ENCODE measurements at places on chromosomes 12 and 14.
A peak's percentile ranks its signal among the peaks of the same experiment; 100 is the strongest.

GRCh38 chr12:89382328-89382727 is 30.0 kb upstream of the DUSP6 start:
- DNase-seq: no peak

- no peak for DNase-seq
Measured at GRCh38 chr12:123122626-123123025, 28.3 kb downstream of the PITPNM2 start.

GRCh38 chr14:76946753-76947077 is 81.8 kb downstream of the IRF2BPL start:
- no peak for DNase-seq

DNA sequence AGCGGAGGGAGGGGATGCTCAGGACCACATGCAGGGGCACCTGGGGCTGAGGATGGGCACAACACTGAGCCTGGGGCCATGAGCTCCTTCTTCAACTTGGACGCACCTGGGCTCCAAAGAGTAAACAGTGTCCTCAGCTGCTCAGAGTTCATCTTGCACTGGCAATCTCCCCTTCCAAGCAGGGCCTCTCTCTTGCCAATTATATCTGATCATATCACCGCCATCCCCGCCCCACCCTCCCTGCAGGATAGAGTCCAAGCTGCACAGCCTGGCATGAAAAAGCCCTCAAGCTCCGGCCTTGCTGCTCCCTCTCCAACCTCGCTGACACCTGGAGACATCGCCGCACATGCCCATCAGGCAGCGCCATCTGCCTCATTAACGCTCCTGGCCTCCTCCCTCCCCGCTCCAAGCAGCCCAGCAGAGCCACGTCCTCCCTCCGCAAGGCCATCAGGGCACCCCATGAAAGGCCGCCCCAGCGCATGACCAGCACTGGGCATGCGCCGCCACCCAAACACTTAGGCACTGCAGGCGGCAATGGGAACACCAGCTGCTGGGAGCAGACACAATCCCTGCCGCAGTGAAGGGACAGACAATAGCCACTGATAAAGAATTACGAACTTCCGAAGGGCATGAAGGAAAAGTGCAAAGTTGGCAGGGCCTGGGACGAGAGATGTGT is 88.8 kb downstream of the CHGA start:
- no peak for DNase-seq

DNA sequence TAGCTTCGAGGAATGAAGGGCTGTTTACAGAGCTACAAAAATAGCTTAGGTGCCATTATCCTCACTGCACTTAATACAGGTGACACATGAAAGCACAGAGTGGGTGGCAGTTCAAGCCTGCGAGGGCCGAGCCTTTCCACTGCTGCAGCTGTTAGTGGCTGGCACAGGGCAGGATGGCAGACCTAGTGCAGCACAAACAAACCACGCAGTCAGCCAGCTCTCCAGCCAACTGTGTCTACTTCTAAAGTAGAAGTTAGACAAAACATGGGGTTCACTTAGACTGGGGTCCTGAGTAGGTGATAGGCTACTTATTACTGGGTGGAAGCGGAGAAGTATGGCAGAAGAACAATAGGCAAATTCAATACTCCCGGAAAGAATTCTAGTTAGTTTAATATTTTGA is 95.4 kb downstream of the DUSP16 start:
- no peak for DNase-seq

- DNase-seq: no peak
Measured at GRCh38 chr14:70770490-70770889, 38.8 kb downstream of the MAP3K9 start.

DNA sequence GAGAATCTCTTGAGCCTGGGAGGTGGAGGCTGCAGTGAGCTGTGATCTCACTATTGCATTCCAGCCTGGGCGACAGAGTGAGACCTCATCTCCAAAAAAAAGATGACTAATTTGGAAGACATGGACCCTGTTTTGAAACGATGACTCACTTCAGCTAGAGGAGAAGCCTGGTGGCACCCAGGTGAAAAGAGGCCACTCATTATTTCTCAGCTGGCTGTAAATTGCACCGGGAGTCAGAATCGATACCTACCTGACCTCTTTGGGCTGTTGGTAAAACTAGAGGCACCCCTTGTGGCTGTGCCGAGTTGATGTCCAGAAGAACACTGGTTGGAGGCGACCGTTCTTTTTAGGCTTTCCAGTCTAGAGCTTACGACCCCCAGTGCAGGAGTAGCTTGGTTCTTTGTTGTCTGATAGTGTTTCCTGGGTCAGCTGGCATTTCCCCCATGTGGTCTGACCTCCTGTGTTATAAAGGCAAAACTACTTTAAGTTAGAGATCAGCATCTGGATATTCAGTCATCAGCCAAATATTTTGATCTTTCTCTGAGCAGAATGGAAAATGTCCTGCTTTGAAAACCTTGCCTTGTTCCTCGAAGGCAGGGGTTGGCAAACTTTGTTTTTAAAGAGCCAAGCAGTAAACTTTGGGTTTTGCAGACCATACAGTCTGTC is 93.2 kb downstream of the CHST11 start:
- DNase-seq: peak; percentile 54

- no peak for DNase-seq
Measured at GRCh38 chr12:32897281-32897610, 669 bp upstream of the PKP2 start.

GRCh38 chr14:47009615-47010014 is 358.0 kb upstream of the RPL10L start:
- no peak for DNase-seq

GRCh38 chr14:39442293-39442692 is 10.1 kb upstream of the FBXO33 start:
- DNase-seq: no peak

GRCh38 chr14:96627386-96627785 is 125.2 kb downstream of the PAPOLA start:
- no peak for DNase-seq

DNA sequence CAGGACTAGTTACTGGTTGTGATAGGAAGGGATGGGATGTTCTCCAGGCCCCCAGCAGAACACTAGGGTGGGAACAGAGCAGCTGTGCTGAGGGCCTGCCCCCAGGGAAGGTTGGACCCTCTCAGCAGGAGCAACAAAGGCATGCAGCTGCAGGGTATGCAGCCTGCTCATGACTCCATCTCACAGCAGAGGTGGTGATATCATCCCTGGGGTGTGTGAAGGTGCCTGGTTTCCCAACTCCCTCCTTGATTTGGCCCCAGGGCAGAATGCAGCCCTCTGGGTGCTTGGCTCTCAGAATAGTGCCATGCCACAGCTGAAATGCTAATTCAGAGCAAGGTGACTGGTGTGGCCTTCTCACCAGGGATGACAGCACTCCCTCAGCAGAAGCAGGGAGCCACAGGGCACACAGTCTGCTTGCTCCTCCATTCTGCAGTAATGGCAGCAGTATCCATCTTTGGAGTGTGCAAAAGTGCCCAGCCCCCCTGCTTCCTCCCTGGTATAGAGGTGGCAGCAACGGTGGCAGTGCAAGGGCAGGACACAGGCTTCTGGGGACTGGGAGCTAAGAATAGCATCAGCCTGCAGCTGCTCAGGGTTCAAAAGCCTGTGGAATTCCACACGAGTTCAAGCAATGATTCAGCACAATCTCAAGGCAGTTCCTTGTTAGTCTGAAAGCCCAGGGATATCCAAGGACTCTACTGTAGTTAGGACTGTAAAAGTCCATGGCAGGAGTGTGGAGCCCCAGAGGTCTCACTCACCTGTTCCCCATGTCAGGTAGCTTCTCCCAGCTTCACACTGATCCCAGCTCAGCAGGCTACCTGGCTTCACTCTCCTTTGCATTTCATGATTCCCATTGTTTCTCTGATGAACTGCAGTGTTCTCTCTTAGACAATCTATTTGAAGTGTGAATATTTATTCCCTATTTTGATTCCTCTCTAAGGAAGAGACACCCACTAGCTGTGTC is 298.1 kb upstream of the FOXG1 start:
- DNase-seq: peak; percentile 4

DNA sequence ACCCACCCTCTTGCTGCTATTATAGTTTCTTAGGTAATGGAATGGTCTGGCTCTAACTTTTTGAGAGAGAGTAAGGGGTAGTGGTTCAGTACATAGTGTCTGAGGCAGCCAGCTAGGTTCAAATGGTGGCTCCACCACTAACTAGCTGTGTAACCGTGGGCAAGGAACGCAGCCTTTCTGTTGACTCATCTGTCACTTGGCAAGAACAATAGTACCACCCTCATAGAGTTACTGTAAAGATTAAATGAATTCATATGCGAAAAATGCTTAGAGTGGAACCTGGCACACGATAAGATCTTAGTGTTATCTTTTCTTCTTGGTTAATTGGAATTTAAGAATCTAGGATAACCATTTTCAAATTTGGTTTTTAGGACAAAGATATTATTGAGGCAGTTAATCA is 14.0 kb downstream of the CCDC62 start:
- peak; percentile 22 for DNase-seq

DNA sequence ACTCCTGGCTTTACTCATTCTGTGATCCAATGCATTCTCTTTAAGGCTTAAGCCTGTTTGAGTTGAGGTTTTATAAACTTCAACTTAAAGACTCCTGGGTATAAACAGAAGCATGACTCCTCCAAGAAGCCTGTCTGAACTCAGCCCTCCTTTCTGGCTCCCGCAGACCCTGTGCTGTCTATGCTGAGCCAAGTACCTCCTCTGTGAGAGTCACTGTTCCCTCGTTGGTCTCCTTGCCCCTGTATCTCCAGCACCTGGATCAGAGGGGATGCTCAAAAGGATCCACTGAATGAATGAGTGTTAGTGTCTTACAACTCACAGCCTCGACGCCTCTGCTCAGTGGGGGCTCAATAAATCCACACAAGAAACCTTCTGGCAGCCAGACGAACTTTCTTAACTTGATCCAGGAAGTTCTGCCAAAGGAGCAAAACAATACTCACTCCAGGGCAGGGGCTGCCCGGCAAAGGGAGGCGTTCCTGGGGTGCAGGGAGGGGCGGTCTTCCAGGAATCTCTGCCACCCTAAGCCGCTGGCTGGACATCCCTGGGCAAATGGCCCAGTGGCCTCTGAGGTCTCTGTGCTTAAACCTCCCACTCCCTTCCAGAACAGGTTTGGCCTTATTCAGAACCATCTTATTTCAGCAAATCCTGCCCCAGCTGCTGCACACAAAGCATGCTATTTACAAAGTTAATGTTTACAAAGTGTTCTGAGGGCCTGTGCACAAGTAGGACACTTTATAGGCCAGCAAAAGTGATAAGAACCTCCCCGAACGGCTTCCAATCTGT is 32.9 kb downstream of the MAP1LC3B2 start:
- no peak for DNase-seq

- DNase-seq: no peak
Measured at GRCh38 chr14:104531421-104532190, 48.0 kb upstream of the C14orf180 start.

GRCh38 chr14:38592764-38593442 is 337.0 kb upstream of the CLEC14A start:
- DNase-seq: no peak

DNA sequence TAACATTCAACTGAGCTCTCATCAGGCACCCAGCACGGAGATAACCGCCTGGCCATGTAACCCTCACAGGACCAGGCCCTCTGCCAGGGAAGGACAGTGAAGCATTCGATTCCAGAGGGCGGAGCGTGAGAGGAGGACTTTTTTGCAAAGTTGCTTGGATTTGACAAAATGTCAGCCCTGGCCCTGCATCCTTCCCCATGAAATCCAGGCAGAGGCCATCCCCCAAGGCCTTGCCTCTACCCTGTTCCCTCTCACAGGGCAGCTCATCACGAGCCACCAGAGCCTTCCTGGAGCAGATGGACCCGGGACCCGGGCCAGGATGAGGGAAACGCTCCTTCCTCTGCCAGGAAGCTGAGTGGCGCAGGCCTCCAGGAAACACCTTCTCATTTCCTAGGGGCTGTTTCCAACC is 17.0 kb downstream of the CAMKK2 start:
- DNase-seq: no peak

- DNase-seq: no peak
Measured at GRCh38 chr14:69339426-69339825, 58.7 kb downstream of the ERH start.

- DNase-seq: peak; percentile 31
Measured at GRCh38 chr12:124663206-124663605, 95.8 kb upstream of the NCOR2 start.

DNA sequence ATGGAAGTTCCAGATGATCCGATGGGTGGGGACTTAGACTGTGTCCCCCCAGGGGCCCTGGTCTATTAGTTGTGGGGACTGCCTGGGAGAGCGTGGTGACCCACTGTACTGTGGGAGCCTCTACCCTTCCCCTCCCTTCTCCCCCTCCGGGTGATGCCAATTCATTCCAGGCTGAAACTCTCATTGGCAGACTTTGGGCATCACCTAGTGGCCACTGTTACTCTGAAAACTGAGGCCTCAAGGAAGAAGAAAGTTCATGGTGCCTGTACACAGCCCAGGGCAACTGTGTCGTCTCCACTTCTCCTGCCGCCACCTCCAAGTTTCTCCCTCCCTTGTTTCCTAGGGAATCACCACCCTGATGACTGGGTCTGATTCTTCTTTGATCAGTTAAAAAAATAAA is 173.6 kb upstream of the ALG10B start:
- DNase-seq: no peak

- DNase-seq: peak; percentile 94
Measured at GRCh38 chr12:12704593-12705230, 8.7 kb upstream of the GPR19 start.

- DNase-seq: peak; percentile 10
Measured at GRCh38 chr12:9667403-9668160, 1.9 kb upstream of the CLEC2D start.

- no peak for DNase-seq
Measured at GRCh38 chr12:17192721-17193120, 586.8 kb upstream of the LMO3 start.

DNA sequence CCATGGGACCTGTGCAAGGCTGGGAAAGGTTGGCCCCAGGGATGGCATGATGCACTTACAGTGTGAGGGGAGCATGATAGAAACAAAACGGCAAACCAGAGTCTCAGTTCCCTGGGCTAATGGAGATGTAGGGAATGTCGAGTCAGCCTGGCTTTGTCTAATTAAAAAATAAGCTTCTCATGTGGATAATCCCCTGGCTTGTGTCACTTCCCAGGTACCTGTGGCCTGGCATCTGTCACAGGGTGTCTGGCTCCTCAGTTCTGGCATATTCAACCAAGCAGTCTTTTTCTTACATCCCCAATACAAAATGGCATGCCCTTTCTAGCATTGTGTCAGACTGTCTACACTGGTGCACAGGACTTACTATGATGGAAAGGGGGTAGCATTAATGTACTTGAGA is 261.4 kb downstream of the GRIN2B start:
- DNase-seq: no peak

DNA sequence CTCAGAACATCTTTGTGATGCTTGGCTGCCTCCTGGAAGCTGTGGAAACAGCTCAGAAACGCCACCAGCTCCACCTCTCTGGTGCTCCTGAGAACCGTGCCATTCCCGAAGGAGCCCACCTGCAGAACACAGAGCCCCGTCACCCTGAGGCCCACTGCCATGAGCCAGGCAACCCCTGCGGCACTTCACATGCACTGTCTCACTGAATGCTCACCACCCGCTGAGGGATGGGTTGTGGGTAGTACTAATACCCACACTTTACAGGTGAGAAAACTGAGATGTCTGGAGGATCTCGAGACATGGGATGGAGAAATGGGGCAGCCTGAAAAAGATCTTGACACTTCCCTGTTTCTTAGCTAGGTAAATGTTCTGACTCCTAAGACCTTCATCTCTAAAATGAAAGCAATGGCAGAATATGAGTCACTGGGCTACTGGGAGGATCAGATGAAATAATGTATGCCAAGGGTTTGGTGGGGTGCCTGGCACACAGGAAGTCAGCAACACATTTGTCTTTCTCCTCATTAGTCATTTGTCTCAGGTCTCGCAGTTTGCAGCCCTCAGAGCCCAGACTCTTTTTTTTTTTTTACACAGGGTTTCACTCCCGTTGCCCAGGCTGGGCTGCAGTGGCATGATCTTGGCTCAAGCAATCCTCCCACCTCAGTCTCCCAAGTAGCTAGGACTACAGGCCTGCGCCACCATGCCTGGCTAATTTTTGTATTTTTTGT is 5.3 kb downstream of the OASL start:
- DNase-seq: peak; percentile 20

GRCh38 chr14:37824939-37825712 is 229.7 kb downstream of the TTC6 start:
- peak; percentile 23 for DNase-seq

Measured in fibroblast of skin of abdomen (primary cell).